ENCODE measurements at places on chromosomes 6 and 20. TPM values are rescaled to one million over a fixed set of nuclear protein-coding genes. Genes with fewer than 3 reads are reported as not detected.

Gene DAAM2
- not detected for total RNA-seq

- no peaks in the 10 kb centered on the region for H3K27me3 ChIP-seq
- no peaks in the 10 kb centered on the region for H3K36me3 ChIP-seq
- no peak for DNase-seq
- no peaks in the 10 kb centered on the region for H3K4me1 ChIP-seq
Measured at GRCh38 chr6:149108749-149109100, 208.8 kb upstream of the TAB2 start.

DNA sequence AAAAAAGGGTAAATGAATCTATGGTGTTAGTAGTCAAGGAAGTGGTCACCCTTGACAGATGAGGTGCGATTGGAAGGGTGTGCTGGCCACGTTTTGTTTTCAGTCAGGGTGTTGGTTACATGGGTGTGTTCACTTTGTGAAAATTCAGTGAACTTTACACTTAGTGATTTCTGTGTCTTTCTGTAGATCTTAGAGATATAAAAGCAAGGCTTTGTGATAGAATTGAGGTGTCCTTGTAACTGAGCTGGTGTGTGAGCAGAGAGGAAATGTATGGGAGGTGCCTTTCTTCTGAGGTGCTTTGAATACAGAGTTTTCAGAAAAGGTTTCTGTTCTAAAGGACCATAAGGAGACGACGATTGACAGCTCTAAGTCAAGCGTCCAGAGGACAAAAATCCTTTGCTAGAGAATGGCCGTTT, 90.5 kb downstream of the SAMD3 start:
- peaks cover 80% of the 10 kb centered on the region for H3K4me1 ChIP-seq
- peak overlapping the region; percentile 85 for H3K27ac ChIP-seq
- DNase-seq, result peak; percentile 97
- peaks cover 3% of the 10 kb centered on the region for H3K36me3 ChIP-seq
- H3K4me3 ChIP-seq, result peak overlapping the region; percentile 63

GRCh38 chr6:152004036-152004566, 196.6 kb downstream of the ESR1 start:
- no peak overlapping the region for H3K27ac ChIP-seq
- no peak for DNase-seq
- H3K4me1 ChIP-seq, result no peaks in the 10 kb centered on the region
- no peak overlapping the region for H3K4me3 ChIP-seq
- H3K36me3 ChIP-seq, result no peaks in the 10 kb centered on the region

- H3K4me1 ChIP-seq, result peaks cover 15% of the 10 kb centered on the region
- H3K27ac ChIP-seq, result peak overlapping the region; percentile 7
- no peaks in the 10 kb centered on the region for H3K27me3 ChIP-seq
- H3K36me3 ChIP-seq, result peaks cover 12% of the 10 kb centered on the region
Measured at GRCh38 chr20:25257130-25257529, 9.2 kb downstream of the PYGB start.

- H3K27me3 ChIP-seq, result peaks cover 4% of the 10 kb centered on the region
- no peaks in the 10 kb centered on the region for H3K4me1 ChIP-seq
- no peak for DNase-seq
- H3K4me3 ChIP-seq, result no peak overlapping the region
- H3K27ac ChIP-seq, result no peak overlapping the region
- no peaks in the 10 kb centered on the region for H3K36me3 ChIP-seq
Measured at GRCh38 chr6:155372256-155372655, 58.0 kb upstream of the TFB1M start.

DNA sequence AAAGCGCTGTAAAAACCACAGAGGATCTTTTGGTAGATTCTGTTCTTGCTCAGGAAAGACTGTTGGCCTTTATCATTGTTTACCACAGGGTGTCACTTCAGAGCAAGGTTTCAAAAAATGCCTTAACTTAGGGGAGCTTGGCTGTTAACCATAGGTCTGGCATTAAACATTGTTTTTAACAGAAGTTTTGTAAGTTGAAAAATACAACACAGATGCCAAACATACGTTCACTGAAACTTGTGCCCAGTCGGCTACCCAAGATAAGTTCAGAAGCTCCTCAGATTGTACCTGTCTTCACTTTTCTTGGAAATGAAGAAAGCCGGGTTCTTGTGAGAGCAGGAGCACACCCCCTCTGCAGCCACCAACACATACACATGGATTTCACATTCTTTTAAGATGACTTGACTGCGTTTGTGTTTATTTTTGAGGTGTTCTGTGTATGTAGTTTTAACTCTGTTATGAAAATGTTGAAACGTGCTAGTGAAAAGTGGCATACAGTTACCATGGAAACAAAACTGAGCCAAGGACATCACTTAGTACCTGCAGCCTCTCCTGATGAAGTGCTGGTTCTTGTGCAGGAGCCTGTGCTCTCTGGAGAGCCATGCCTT, 64.9 kb downstream of the SYCP2L start:
- peaks cover 5% of the 10 kb centered on the region for H3K27me3 ChIP-seq
- H3K4me1 ChIP-seq, result no peaks in the 10 kb centered on the region
- DNase-seq, result no peak

DNA sequence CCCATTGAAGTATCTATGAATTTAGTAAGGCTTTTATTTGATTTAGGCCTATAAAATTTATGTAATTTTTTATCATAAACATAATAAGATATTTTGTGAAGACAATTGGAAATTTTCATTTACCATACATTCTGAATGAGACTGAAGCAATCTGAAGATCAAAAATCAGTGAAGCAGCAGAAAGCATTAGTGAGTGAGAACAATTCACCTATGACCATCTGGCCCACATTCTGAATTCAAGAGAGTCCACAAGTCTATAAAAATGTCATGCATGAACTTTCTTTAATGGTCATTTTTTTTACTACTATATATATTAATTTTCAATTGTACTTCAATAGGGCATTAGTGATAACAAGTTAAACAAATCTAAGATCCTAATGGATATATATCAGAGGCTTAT, 1026.6 kb upstream of the MAP3K7 start:
- no peak overlapping the region for H3K4me3 ChIP-seq
- no peaks in the 10 kb centered on the region for H3K36me3 ChIP-seq
- no peak overlapping the region for H3K27ac ChIP-seq
- DNase-seq, result no peak
- H3K27me3 ChIP-seq, result no peaks in the 10 kb centered on the region

- H3K4me3 ChIP-seq, result no peak overlapping the region
- H3K27ac ChIP-seq, result no peak overlapping the region
- no peaks in the 10 kb centered on the region for H3K36me3 ChIP-seq
- DNase-seq, result no peak
- no peaks in the 10 kb centered on the region for H3K27me3 ChIP-seq
Measured at GRCh38 chr20:25453035-25453810, 45.8 kb downstream of the GINS1 start.

DNA sequence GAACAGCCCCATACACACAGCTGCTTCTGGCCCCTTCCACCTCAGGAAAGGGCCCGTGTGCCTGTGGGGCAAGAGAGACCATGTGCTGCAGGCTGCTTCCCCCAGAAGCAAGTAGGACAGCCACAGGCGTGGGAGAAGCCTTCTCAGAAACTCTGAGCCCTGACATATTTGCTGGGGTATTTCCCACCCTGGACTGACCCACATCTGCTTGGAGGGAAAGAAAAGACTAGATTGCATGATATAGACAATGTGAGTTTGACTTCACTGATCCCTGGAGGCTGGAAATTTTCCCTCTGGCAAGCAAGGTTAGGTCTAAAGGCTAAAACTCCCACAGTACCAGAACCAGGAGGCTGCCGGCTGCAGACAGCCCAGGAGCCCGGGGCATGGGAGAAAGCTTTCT, 213.3 kb upstream of the SSTR4 start:
- no peaks in the 10 kb centered on the region for H3K36me3 ChIP-seq
- H3K27me3 ChIP-seq, result no peaks in the 10 kb centered on the region
- DNase-seq, result no peak
- no peak overlapping the region for H3K4me3 ChIP-seq
- no peak overlapping the region for H3K27ac ChIP-seq

All from CD4-positive, CD25-positive, alpha-beta regulatory T cell (primary cell).